ENCODE measurements at places on chromosomes 11 and 22.

- no peak for DNase-seq
Observed at GRCh38 chr11:45494738-45495137, 170.7 kb downstream of the CHST1 start.

DNA sequence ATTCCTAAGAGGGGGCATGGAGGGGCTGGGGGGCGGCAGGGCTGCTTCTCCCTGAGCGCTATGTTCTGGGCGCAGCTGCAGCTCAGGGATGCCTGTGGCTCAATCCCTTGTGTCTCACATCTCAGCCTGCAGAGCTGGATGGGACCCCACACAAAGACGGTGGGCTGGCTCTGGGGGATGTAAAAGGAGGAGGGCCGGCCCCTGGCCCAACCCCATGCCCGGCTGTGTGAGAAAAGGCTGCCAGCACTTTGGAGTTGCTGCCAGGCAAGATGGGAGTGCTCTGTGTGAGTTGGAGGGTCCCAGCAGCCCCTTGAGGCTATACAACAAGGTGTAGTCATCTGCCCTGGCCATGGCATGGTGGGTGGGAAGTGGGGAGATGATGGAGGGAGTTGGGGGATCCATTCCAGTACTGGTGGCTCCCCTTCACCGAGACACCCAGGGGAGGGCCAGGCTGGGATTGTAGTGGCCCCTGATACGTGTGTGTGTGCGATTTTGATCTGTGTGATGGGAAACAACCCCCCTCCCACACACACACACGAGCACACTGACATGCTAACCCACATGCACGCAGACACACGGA is 1.3 kb upstream of the TBX10 start:
- no peak for DNase-seq

DNA sequence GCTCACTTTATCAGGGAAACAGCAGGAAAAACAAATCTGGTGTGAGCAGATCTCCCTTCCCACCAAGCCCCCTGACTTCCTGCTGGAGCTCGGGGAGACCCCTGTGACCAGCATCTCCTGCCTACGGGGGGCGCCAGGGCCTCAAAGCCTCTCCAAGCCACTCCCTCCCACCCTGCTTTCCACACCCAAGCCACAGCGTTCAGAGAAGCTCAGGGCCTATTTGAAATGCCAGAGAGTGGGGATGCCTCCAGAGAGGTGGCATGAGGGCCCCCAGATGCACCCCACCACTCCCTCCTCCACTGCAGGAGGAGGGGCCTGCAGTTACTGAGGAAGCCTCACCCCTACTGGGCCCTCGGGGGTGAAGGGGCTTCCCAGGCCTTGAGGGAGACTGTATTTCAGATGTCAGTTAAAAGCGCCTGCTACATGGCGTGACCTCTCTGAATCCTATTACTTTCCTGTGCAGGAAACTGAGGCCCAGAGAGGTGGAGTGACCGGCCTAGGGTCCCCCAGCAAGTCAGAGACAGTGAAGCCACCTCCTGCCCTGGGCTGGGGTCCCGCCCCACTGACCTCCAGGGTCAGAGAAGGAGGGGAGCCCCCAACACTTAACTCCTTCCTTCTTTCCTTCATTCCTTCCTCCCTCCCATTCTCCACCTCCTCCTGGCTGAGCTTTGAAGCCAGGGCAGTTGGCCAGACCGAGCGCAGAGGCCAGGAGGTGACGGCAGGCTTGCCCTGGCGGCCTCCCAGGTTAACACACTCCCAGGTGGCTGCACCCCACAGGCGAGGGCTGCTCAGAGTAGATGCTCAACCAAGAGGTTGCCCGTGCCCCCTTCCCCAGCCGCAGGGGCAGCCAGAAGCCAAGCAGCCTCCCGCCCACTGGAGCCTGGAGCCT is 6.0 kb upstream of the CDKN1C start:
- no peak for DNase-seq

GRCh38 chr11:28393348-28393747 is 285.2 kb downstream of the METTL15 start:
- no peak for DNase-seq

GRCh38 chr11:121552154-121552553 is 99.4 kb upstream of the SORL1-AS1 start:
- DNase-seq: no peak

GRCh38 chr11:93728792-93729128 is 12.5 kb downstream of the TAF1D start:
- DNase-seq: no peak

DNA sequence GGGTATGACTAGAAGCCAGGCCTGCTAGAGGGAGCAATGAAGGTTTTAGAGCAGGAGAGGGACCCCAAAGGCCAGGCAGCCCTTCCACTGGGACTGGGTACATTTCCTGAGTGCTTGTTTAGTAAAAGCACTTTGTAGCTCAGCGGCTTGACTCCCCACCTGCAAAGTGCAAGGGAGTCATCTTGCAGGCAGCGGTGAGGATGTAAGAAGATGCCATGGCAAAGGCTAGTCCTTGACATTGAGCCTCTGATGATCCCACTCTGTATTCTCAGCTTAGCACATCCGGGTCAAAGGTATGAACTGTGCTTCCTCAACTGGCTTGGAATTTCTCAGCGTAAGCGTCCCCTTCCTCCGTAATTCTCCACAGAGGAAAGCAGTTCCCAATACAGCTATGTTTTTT is 3.1 kb upstream of the UBE2L3 start:
- no peak for DNase-seq

- DNase-seq: no peak
Observed at GRCh38 chr11:73345481-73346160, 30.6 kb upstream of the RELT start.

DNA sequence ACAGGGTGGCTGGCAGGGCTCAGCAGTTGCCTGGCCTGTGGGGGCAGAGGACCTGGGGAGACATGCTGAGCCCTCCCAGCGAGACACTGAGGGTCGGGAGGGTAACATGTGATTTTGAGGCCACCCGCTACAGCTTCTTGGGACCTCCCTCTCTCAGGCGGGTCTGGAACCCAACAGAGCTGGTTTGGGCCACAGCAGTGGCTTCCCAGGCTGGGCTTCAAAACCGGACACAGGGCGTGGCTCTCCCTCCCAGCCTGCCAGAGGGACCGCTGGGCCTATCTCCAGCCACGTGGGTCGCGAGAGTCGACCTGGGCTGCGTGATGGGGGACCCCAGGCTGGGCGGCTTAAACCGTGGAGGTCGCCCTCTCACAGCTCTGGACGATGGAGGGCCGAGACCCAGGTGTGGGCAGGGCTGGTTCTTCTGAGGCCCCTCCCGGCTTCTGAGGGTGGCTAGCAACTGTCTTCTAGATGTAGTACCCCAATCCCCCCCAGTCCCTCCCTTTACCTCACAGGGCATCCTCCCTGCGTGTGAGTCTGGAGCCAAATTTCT is 91.7 kb downstream of the KCNQ1 start:
- no peak for DNase-seq

DNA sequence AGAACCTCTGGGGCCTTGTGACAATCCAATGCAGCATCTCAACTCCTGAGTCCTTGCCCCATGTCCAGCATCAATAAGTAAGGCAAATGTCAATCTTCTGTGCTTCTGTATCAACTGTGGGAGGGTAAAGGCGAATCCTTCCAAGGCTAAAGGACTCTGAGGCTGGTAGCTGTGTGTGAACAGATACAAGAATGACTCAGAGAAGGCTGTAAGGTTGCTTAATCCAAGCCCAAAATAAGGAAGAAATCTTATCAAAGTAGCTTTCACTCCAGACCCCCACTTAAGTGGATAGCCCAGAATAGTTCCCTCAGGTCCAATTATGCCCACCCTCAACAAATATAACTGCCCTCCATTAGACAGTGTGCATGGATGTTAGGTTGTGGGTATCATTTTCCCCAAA is 28.1 kb upstream of the SCGB1A1 start:
- DNase-seq: no peak

DNA sequence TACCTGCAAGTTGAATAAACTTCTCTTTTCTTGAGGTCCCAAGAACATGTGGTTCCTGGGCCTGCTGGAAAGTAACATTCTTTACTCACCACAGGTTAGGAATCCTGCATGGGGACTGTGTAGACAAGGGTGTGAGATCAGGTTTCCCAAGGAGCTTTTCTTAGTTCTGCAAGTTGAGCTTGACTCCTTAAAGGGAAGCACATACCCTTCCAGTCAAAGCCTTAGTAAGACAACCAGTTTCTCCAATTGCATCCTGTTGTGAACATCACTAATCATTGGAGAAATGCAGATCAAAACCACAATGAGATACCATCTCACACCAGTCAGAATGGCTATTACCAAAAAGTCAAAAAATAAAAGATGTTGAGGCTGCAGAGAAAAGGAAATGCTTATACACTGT is 48.3 kb upstream of the PAK1 start:
- DNase-seq: no peak
